Nucleus accumbens (tissue), 56 donors: ENCODE measurements at places on chromosomes 5 and 9.

DNA sequence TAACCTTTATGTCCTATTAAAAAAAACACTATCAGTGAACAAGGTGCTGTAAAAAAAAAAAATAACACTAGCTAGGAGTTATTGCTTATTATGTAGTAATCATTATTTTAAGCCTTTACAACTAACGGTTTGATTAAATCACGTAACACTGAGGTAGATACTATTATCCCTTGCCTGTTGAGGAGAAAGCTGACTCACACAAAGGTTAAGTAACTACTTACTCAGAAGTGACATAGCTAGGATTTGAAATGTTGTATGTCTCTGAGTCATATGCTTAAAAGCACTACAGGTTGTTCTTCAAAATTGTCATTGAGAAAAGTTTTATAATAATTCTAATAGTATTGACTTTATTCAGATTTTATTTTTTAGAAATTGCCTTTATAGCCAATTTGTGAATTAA is 8.8 kb downstream of the TENT2 start:
- no peak for DNase-seq

- DNase-seq = no peak
Observed at GRCh38 chr5:76690037-76690679, 25.8 kb upstream of the F2R start.

DNA sequence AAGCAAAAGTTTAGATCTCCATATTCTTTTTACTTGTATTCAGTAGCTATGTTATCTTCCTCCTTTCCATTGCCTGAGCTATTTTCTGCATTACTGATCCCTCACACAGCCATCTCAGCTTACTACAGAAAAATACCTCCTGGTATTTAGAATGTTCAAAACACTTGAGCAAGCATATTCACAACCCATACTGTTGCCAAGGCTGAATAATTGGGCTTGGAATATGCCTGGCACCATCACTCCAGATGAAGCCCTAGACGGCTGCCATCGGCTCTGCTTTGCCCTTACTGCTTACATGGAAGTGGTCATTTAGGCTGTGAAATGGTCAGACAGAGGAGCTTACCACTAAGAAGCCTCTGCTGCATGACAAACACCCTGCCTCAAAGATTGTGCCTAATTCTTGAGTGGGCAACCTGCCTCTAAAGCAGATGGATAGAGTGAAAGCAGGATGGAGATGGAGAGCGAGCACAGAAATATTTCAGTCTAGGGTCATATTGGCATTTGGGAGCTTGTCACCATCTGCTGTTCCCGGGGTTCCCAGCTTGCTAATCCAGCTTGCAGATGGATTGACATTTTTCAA is 92.5 kb upstream of the TAS2R1 start:
- DNase-seq = no peak

DNA sequence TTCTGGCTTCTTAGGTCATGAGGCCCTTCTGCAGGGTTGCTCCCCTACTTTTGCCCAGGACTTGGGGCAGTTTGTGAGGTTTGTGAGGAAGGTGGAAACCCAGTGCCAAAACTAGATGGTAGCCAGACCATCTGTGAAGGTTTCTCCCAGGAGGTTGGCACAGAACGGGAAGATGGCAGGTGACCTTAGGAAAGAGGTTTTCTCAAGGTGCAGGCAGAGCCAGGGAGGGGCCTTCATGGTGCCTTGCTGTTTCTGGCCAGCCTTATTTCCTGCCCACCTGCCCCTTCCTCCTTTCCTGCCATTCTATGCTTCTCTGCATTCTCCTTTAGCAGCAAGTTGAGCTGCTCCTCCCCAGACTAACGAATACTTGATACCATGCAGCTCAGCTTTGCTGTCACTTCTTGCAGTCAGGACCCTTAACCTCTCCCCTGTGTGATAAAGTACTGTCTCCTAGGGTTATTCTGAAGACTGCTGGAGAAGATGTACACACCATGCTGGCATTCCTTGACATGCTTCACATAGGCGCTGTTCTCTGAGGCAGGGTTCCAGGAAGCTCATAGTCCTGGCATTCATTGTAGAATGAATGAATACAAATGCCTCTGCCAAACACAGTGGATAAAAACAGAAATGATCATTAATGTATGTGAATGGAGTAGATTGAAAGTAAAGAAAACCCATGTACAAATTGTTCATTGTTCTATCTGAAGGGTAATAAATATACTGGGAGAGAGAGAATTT is 154.3 kb downstream of the KDM4C start:
- DNase-seq = no peak

GRCh38 chr9:556199-556598 is 285.3 kb upstream of the DMRT1 start:
- no peak for DNase-seq

- DNase-seq = no peak
Observed at GRCh38 chr5:43281840-43282658, 31.2 kb downstream of the HMGCS1 start.

DNA sequence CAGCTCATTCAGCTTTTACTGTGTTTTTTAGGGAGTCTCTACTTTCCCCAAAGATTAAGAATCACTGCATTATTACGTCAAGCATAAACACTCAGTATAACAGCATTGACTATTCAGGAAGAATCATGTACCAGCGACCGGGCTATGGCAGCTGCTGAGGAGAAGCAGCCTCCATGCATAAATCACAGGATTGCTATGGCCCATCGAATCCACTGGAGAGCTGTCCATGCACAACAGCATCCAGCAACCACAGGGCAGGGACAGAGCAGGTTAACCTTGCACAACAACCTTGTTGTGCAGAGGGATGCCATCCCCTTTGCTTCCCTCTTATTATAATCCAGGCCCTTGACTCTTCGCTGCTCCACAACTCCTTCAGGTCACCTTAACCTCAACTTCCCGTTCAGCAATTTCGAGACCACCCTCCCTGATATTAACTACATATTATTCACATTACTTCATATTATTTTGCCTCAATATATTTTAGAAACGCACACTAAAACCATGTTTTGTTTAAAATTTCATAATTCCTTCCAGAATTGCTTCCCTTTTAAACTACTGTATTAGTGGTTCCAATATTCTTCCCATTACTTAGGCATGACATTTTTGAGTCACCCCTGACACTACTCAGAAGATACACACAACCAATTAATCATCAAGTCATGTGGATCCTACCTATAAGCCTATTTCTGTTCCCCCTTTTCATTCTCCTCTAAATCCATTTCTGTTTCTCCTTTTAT is 991 bp downstream of the IARS1 start:
- no peak for DNase-seq

GRCh38 chr5:2168601-2169429 is 286.1 kb upstream of the IRX4 start:
- no peak for DNase-seq

DNA sequence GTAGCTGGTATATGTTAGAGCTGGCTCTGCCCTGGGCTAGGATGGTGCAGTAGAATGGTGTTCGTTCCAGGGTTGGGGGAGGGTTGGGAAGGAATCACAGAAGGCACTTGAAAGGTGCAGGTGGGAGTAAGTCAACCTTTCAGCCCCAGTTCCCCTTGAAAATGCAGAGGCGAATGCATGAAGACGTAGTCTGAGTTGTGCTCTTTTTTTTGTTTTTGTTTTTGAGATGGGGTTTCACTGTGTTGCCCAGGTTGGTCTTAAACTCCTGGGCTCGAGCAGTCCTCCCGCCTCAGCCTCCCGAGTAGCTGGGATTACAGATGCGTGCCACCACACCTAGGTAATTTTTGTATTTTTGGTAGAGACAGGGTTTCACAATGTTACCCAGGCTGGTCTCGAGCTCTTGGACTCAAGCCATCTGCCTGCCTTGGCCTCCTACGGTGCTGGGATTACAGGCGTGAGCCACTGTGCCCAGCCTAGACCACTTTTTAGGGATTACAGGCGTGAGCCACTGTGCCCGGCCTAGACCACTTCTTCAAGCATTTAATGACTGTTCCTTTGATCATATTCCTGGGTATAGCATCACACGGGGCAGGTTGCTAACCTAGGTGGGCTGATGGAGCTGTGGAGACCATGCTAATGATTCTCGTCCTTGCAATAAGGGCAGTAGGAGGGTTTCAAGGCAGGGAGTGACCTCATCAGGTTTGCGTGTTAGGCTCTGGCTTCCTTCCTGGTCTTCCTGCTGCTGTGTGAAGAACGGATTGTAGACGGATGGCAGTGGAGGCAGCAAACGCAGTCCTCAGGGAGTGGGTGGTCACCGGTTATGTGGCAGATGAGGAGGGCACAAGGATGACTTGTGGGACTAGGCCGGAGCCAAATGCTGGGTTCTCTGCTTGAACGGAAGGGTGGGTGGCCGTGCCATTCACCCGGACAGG is 13.7 kb downstream of the EHMT1 start:
- DNase-seq = no peak

- no peak for DNase-seq
Observed at GRCh38 chr5:74595143-74595925, 45.2 kb downstream of the ENC1 start.

GRCh38 chr9:120698766-120699165 is 15.5 kb downstream of the MEGF9 start:
- DNase-seq = no peak

- DNase-seq = no peak
Observed at GRCh38 chr5:147145328-147145727, 89.5 kb upstream of the STK32A start.

- no peak for DNase-seq
Observed at GRCh38 chr9:3043369-3043768, 199.5 kb upstream of the PUM3 start.

- DNase-seq = no peak
Observed at GRCh38 chr5:79932510-79933504, 58.3 kb downstream of the MTX3 start.

GRCh38 chr9:130352081-130352480 is 86.5 kb downstream of the HMCN2 start:
- no peak for DNase-seq

DNA sequence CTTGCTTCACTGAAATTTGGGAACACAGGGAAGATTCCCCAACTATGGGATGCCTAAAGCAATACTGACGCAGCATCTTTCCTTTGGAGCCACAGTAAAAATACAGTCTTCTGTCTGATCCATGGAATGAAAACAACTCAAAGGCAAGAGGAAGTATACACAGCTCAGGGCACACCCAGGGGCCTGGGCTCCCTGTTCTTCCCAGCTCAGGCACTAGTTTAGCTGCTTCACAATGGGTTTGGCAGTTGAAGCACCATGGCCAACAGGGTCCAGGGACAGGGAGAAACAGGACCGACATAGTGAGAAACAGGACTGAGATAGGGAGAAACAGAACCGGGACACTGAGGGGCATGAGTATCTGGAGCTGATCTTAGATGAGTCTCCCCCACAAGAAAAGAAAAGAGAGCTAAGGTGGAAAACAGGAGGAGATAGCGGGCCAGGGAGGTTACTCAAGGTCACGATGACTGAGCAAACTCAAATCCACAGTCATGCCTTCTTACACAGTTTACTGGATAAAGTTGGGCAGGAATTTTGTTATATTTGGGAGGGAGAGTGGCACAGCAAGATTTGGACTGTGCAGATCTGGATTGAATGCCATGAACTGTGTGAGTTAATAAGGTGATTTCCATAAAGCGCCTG is 198.8 kb downstream of the SMARCA2 start:
- DNase-seq = no peak

GRCh38 chr5:111214052-111214742 is 10.0 kb upstream of the CAMK4 start:
- DNase-seq = no peak

GRCh38 chr5:177393206-177393765 is 7.2 kb downstream of the PFN3 start:
- DNase-seq = no peak

- no peak for DNase-seq
Observed at GRCh38 chr5:120093178-120093577, 370.9 kb upstream of the PRR16 start.

- DNase-seq = no peak
Observed at GRCh38 chr5:25006237-25006636, 361.5 kb upstream of the CDH10 start.

GRCh38 chr9:114077162-114077837 is 800 bp downstream of the AMBP start:
- DNase-seq = no peak

GRCh38 chr9:21615446-21615845 is 133.3 kb upstream of the IFNE start:
- DNase-seq = no peak

GRCh38 chr9:94668928-94669729 is 29.8 kb upstream of the FBP1 start:
- DNase-seq = peak; percentile 12

- no peak for DNase-seq
Observed at GRCh38 chr9:109134167-109134578, 14.4 kb upstream of the TMEM245 start.

- DNase-seq = no peak
Observed at GRCh38 chr5:74865804-74866595, at the start of gene FAM169A. FAM169A (minus strand) TSS chr5:74866387; CDS start chr5:74841676, 24,711 bp downstream.

DNA sequence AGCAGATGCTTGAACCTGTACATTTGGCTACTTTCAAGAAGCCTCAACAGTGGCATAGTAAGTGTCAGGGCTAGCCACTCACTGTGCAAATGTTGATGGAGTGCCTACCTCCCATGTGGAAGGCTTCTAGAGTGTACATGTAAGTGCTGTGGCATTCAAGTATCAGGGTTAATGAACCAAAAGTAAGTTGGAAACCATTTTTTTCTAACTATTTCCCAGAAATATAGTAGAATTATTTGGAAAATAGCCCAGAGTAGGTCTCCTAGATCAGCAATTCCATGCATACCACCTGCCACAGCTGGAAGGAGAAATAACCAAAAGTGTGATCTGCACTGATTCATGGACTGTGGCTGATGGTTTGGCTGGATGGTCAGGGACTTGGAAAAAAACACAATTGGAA is 53.3 kb downstream of the FOXD1 start:
- no peak for DNase-seq

GRCh38 chr9:125397736-125398135 is 136.1 kb downstream of the GAPVD1 start:
- DNase-seq = no peak

- DNase-seq = no peak
Observed at GRCh38 chr5:4384649-4385048, 755.5 kb upstream of the ADAMTS16 start.

GRCh38 chr9:89372230-89372816 is 54.0 kb downstream of the SECISBP2 start:
- no peak for DNase-seq

DNA sequence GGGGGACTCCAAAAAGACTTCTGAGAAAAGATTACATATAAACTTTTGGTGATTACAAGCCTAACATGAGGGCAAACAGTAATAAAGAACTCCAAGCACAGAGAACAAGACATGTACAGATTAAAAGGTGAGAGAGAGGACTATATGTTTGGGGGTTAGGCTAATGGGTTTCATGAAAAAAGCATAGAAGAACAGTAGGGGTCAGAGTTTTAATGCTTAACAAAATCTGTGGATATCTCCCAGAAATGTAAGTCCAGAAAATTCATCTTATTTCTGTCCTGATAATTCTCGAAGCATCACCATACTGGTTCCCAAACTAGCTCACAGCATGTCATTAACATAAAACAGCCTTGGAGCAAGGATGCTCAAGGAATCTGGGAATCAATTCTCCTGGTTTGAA is 137.2 kb downstream of the ARRDC3 start:
- no peak for DNase-seq

- no peak for DNase-seq
Observed at GRCh38 chr9:98263080-98263479, 7.6 kb upstream of the TBC1D2 start.

- DNase-seq = no peak
Observed at GRCh38 chr5:65693121-65693520, 28.8 kb downstream of the SGTB start.
